T-helper 1 cell (primary cell): ENCODE measurements at places on chromosomes 3 and 15.

DNA sequence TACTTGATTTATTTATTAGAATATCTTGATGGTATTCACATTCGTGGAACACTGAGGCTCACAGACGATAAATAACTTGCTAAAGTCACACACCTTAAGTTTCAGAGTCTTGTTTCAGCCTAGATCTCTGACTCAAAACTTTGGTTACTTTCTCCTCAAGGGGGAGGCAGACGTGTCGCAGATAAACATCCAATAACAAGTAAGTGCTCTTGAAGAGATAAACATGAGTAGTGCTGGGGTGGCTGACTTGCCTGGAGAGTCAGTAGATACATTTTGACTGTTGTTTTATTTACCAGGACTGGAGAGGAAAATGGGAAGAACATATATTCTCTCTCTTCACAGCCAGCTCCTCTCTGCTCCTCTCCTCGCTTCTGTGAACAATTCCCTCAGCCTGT lies 31.3 kb downstream of the FBXO45 start:
- no peak for DNase-seq

GRCh38 chr3:129398803-129399144 lies 29.7 kb downstream of the EFCAB12 start:
- DNase-seq = peak; percentile 4

GRCh38 chr3:190346541-190346940 lies 24.3 kb upstream of the CLDN1 start:
- DNase-seq = no peak

GRCh38 chr3:129211772-129212171 lies 28.1 kb upstream of the CNBP start:
- DNase-seq = no peak

GRCh38 chr15:87645723-87646122 lies 610.8 kb downstream of the NTRK3 start:
- DNase-seq = no peak

DNA sequence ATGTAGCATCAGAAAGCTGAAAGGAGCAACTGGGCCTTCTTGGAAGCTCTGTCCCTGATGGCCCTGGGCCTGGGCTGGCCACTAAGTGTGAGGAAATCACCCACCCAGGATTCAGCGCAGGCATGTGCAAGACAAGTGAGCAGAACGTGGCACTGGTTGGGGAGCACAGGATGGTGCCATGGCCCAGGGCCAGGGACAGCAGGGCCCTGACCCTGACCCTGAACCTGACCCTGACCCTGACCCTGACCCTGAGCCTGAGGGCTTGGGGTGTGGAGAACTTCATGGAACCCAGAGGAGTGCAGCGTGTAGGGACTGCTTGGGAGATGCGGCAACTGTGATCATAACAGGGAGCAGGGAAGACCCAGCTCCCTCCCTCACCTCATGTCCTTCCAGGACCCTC lies 5.9 kb upstream of the ALDH1L1 start:
- no peak for DNase-seq

DNA sequence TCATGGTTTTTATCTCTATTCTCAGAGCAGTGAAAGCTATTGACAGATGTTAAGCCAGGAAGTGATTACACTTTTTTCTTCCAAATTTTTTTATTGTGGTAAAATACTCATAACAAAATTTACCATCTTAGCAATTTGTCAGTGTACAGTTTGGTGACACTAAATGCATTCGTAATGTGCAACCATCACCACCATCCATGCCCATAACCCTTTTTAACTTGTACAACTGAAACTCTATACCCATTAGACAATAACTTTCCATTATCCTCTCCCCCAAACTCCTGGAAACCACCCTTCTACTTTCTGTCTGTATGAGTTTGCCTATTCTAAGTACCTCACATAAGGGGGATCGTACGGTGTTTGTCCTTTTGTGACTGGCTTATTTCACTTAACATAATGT lies 15.1 kb upstream of the POMGNT2 start:
- no peak for DNase-seq

DNA sequence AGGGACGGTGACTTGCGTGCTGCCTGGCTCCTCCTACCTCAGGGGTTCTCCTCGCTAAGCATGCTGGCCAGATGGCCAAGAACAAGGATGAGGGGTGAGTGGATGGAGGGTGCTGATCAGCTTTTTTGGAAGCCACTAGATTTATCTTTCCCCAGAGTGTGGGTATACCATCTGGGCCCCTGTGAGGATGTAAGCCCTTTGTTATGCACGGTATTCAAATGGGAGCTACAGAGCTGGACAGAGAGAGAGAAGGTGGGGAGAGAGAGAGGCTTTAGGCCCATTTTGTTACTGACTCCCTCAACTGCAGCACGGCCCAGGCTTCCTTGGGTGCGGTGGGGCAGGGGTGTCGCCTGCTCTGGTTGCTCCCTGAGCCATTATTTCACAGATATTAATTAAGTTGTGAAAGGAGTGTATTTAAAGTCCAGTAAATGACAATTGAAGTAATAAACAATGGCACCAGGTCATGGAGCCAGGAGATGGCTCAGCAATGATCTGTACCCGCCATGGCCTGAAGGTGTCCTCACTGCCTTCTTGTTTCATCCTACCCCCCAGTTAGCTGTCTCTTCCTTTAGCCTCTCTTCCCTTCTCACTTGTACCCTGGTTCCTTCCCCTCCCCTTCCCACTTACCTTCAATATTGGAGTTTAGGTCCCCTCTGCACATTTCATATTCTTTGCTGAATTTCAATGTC lies 158.0 kb downstream of the CLSTN2 start:
- no peak for DNase-seq

DNA sequence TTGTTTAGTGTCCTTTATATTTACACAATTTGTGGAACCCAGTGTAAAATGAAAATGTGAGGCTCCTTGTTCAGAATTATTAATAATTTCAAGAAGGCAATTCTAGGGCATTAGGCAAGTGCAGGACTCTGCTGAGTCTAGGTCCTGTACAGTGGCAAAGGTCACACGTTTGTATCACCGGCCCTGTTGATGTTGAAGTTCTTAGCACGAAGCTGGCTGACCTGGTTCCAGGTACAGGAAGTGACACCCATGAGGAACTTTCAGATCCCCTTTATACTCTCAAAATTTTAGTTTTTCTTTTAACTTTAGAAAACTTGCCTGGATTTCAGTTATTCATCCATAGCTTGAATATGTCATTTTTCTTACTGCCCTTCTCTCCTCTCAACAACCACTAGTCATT lies 349.4 kb downstream of the CNTN6 start:
- no peak for DNase-seq

- DNase-seq = peak; percentile 28
Measured at GRCh38 chr3:141402476-141403171, 34.3 kb downstream of the ZBTB38 start.

GRCh38 chr15:40010686-40011085 lies 28.3 kb downstream of the SRP14 start:
- no peak for DNase-seq

- DNase-seq = no peak
Measured at GRCh38 chr15:92663250-92663951, 7.8 kb upstream of the FAM174B start.

GRCh38 chr3:138465925-138466324 lies 31.5 kb downstream of the ESYT3 start:
- no peak for DNase-seq

DNA sequence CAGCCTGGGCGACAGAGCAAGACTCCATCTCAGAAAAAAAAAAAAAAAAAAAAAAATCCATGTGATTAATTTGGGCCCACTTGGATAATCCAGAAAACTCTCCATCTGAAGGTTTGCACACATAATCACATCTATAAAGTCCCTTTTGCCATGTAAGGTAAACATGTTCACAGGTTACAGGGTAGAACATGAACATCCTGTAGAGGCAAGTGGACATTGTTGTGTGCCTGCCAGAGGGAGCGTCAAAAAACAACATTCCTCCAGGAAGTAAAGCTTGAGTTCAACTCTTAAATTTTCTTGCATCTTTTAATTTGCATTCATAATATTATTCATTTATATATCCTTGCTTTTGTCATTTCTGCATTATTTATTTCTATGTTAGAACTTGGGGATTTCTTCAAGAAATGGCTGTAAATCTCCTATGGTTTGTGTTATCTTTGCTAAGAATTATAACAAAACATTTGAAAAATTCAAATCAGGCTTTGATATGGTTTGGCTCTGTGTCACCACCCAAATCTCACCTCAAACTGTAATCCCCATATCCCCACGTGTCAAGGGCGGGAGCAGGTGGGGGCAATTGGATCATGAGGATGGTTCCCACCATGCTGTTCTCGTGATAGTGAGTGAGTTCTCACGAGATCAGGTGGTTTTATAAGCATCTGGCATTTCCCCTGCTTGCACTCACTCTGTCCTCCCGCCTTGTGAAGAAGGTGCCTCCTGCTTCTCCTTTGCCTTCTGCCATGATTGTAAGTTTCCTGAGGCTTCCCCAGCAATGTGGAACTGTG lies 11.3 kb upstream of the TTBK2 start:
- DNase-seq = no peak

DNA sequence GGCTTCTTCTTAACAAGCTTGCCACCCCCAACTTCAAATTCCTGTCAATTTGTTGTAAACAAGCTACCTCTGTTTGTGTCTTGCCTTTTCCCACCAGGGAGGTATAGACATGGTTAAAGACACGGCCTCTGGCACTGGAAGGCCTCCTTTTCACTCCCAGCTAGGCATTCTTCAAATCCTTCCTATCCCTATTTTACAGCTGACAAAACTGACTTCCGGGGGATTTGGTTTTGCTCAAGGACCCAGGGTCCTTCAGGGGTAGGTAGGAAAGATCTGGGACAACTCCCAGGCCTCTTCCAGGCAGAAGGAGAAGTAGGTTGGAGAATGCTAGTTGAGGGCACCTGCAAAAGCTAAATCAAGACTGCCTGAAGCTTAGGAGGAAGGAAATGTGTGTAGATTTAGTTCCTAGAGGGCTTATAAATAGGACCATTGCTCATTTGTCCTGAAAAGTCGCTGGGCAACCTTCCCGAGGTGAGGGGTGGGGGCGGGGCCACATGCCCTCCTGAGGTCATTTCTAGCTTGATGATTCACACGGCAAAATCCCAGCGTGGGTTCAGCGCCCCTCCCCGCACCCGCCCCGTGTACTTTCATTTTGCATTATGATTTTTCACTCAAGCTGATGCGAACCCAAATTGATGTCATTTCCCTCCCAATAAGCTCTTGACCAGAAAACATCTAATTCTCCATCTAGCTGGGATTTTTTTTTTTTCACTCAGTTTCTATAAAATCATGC lies 365.5 kb downstream of the SHQ1 start:
- peak; percentile 86 for DNase-seq

DNA sequence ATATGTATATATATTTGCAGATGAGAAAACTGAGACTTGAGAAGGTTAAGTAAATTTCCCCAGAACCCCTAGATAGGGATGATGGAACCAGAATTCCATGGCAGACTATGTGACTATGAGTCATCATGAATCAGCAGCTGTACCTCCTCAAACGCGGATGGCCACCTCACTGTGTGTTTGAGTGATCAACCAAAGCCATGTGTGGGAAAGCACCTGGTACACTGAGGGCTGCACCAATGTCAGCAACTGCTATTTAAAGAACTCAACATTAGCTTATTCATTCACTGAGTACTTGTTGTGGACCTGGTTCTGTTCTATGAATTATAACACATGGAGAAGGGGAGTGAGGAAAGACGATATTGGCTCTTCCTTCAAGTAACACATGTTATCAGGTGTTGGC lies 377.0 kb downstream of the GAP43 start:
- DNase-seq = no peak

- DNase-seq = no peak
Measured at GRCh38 chr3:142888481-142889211, at the start of gene PCOLCE2. PCOLCE2 (minus strand) TSS chr3:142889083; CDS start chr3:142888896, 187 bp downstream.

GRCh38 chr3:79367803-79368202 lies 400.0 kb downstream of the ROBO1 start:
- no peak for DNase-seq

DNA sequence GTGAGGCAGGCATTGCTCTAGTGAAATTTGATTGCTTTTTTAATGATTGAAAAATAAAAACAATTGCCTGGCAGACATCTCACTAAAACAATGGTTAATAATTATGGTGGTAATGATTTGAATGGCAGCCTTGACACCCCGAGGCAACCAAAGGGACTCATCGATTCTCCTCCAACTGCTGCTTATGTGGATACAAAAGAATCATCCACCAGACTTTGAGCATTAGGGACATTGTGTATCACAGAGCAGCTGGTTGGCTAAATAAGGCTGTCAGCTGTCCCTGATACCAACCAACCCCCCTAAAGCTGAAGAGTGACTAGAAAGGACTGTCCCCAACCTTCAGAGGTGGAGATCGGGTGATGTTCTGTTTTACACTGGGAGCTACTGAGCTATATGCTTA lies 1.7 kb upstream of the CD47 start:
- DNase-seq = no peak

- no peak for DNase-seq
Measured at GRCh38 chr15:101540480-101541239, 51.2 kb upstream of the PCSK6 start.

- DNase-seq = no peak
Measured at GRCh38 chr3:78274475-78275065, 1234.7 kb downstream of the ROBO2 start.

DNA sequence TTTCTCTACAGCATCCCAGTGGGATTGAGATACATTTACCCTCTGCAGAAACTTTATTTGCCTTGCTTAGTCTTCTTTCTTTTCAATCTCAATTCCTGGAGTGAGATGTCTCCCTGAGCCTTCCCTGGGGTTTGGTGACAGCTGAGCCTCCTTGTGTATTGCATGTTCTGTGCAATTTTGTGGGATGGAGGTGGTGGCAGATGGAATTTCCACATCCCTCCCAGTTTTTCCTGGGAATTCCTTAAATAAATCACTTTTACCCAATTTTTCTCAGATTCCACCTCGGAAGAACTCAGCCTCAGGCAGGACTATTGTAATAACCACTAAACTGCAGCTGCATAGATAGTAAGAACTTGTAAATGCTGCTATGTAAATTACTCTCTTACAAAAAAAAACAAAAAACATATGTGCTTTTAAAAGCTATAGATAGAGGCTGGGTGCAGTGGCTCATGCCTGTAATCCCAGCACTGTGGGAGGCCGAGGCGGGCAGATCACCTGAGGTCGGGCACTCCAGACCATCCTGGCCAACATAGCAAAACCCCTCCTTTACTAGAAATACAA lies 88.5 kb upstream of the ABHD17C start:
- DNase-seq = no peak

DNA sequence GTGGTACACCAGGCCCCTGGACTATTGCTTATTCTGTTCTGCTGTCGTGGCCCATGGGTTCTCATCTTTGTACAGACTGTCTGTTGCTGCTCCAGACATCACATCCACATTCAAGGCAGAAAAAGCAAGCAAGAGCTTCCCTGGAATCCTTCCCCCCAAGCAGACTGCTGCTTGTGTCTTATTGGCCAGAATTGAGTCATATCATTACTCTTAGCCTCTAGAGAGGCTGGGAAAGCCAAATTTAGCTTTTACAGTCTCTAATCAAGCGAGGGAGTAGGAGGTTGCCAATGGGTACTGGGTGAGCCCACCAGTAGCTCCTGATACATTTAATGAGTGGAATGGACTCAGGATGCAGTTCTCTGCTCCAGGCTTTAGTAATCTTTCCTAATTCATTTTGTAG lies 39.4 kb downstream of the RAB6B start:
- DNase-seq = no peak

DNA sequence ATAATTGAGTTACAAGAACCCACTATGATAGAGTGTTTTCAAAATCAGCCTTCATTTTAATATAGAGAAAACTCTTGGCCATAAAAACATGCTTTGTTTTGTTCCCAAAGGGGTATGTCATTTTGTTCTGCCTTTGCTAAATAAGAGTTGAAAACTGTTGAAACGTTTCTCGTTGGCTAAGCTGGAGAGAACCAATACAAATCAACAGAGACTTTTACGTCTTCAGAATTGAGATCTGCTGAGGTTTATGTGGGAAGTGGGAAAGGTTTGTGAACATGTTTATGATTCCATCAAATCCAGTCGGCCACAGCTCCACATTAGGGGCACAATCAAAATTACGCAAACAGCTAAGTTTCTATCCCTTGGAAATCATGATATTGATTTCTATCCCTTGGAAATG lies 102.0 kb downstream of the IGF2BP2 start:
- DNase-seq = no peak
